ENCODE measurements at places on chromosomes 3 and 15.

DNA sequence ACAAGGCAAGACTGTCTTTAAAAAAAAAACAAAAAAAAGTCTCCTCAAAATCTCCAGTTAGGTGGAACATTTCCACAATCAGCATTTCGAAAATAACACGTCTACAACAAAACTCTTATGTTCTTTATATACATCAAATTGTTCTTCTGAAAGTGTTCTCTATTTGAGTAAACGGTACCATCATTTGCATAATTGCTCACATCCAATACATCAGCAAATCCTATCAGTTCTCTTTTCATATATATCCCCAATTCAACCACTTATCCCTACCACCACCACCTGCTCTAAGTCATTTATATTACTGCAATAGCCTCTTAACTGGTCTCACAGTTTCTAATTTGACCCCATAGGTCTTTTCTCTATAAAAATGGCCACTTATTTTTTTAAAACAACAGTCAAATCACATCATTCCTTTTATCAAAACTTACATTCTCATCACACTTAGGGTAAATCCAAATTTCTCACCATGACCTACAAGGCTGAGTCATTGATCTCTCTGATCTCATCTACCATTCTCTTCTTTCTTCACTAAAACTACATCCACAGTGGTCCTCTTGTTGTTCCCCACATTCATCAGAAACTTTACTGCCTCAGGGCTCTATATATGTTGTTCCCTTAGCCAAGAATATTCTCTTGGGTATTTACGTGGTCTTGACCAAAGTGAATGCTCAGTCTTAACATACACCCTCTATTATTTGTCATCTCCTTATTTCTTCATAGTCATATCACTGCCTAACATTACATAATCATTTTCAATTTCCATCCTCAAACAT, 237.0 kb downstream of the SCAPER start:
- no peak for DNase-seq

DNA sequence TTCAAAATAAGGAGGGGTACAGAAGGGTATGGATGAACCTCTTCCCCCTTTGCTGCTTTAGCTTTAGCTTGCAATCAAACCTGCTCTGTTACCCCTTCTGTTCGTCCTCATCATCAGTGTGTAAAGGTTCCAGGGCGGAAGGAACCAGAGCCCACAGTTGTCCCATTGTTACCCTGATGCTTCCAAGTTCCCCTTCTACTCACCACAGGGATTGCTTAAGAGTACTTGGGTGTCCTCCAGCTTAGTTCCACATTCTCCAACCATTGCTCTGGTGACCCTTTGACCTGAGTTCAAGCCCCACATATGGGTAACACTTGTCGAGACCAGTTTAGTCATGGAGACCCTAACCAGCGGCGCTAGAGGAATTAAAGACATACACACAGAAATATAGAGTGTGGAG, 1080.1 kb upstream of the ALCAM start:
- no peak for DNase-seq

GRCh38 chr3:160016972-160017371, 28.3 kb downstream of the IL12A start:
- no peak for DNase-seq

DNA sequence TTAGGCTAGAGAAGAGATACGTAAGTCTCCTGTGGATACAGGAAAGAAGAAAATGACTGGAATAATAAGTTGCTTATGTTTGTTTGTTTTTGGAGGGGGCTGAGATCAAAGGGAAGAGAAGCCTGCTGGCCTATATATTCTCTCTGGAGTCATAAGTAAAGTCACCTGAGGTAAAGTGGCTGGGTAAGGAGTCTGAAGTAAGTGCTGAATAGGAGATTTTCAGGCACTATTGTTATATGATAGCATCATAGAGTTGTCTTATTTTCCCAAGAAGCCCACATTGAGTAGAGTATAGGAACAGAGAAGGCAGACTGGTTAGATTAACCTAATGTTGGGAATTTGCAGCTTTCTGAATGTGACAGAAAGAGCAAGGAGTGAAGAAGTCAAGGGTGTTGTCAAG, 10.7 kb downstream of the TBC1D23 start:
- DNase-seq = no peak

DNA sequence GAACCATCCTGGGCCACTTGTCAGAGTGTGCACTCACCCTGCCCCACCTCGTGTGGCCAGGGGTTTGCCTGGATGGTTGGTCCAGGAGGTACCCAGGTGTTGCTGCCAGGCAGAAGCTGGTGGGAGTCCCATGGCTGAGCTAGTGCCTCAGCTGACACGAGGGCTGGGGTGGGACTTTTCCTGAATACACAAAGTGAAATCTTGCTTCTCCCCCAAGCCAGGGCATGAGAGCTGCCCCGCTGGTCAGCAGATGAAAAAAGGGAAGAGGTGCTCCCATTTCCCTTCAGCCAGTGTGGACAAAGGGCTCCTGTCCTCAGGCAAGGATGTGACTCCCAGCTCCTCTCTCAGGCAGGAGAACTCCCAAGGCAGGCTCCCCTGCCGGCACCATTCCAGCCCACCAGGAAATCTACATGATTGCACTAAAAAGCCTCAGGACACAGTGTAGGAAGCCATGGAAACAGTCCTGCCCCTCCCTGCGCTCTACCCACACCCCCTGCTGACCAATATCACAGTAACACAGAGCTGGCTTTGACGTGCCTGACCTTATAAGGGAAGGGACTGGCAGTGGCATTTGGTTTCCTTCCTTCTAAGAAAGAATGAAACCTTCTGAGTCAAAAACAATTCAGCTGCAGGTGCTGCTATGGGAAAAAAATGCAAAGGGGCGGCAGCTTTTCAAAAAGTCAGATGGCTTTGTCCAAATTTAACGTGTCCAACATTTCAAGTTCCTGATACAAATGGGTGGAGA, 33.9 kb downstream of the MYO5C start:
- peak; percentile 48 for DNase-seq

DNA sequence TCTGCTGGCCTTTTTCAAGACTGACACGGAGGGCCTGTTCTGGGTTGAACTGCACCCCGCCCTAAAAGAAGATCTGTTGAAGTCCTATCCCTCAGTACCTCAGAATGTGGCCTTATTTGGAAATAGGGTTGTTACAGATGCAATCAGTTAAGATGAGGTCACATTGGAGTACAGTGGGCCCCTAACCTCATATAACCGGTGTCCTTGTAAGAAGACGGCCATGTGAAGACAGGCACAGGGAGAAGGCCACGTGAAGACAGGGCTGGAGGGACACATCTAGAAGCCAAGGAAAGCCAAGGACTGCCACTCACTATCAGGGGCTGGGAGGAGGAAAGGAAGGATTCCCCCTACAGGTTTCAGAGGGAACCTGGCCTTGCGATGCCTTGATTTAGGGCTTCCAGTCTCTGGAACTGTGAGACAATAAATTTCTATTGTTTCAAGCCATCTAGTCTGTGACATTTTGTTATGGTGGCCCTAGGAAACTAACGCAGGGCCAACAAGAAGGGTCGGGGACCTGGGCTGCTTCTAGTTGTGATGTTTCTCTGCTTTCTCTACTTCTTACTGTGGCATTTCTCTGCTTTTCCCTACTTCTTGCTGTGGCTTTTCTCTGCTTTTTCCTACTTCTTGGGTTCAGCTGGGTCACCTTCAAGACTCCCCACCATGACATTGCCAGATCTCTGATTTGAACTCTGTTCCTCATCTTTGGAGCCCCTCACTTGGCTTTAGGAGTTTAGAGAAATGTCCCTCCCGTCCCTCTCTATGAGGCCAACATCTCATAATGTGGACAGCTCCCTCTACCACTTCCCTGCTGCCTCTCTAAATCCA, 4.8 kb upstream of the CCDC174 start:
- no peak for DNase-seq

GRCh38 chr15:86624261-86625036, 544.8 kb downstream of the AGBL1 start:
- DNase-seq = no peak

GRCh38 chr15:62770752-62771151, 271.8 kb upstream of the TPM1 start:
- DNase-seq = peak; percentile 70

- DNase-seq = no peak
Measured at GRCh38 chr3:108462899-108463298, 47.5 kb downstream of the MYH15 start.

- no peak for DNase-seq
Measured at GRCh38 chr15:60672400-60672799, 193.5 kb upstream of the ICE2 start.

GRCh38 chr3:38987456-38987855, 64.3 kb downstream of the SCN11A start:
- DNase-seq = no peak

- no peak for DNase-seq
Measured at GRCh38 chr3:49724586-49724985, 835 bp upstream of the GMPPB start.

- DNase-seq = no peak
Measured at GRCh38 chr15:25182098-25182478, 227.3 kb downstream of the SNRPN start.

DNA sequence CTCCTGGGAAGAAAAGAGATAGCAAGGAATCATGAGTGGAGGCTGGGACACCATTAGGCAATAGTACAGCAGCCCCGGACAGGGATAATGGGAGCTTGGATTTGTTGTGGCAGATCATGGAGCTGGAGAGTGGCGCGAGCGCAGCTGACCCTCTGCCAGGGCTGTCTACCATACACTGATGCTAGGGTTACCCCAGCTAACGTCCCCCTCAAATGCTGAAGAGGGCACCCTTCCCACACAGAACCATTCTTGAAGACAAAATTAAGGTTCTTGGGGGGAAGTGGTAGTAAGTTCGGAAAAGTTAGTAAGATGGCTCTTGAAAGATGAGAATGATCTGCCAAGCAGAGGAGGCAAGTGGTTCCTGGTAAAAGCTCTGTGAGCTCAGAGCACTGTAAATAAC, 61.1 kb downstream of the ST3GAL6 start:
- no peak for DNase-seq

GRCh38 chr3:186129206-186129605, 20.3 kb upstream of the ETV5 start:
- no peak for DNase-seq

Data from amniotic stem cell (primary cell).